Hematopoietic multipotent progenitor cell treated with erythropoietin and hydrocortisone succinate and interleukin-3 and kit ligand, for 6 days (in vitro differentiated cells): ENCODE measurements at places on chromosomes 1 and 21.

DNA sequence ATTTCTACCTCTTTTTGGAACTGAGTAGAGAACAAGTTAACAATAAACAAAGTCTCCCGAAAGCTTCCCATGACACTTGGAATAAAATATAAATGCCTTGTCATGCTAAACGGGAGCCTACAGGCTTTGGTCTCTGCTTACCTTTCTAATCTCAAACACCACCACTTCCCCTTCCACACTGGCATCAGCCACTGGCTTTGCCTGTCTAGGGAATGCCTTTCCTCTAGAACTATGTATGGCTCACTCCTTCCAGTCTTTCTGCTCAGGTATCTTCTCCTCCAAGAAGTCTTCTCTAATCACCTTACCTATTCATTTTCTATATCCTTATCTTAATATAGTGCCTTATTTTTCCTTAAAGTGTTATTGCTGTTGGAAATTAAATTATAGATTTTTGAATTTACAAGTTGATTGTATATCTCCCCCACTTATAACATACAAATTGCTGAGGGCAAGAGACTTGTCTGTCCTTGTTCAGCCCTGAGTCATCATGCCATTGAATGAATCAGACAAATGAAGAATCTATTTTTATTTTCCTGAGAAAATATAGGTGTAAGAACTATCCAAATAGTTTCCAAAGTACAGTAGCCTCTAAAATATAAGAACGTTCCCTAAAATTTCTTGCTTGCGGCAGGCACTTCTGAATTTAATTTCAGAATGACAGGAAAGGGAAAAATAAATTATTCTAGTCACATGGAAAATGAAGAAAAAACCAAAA is 119.2 kb downstream of the TM2D1 start:
- no peak for DNase-seq

- no peak for DNase-seq
Observed at GRCh38 chr1:208309771-208310170, 65.6 kb upstream of the PLXNA2 start.

DNA sequence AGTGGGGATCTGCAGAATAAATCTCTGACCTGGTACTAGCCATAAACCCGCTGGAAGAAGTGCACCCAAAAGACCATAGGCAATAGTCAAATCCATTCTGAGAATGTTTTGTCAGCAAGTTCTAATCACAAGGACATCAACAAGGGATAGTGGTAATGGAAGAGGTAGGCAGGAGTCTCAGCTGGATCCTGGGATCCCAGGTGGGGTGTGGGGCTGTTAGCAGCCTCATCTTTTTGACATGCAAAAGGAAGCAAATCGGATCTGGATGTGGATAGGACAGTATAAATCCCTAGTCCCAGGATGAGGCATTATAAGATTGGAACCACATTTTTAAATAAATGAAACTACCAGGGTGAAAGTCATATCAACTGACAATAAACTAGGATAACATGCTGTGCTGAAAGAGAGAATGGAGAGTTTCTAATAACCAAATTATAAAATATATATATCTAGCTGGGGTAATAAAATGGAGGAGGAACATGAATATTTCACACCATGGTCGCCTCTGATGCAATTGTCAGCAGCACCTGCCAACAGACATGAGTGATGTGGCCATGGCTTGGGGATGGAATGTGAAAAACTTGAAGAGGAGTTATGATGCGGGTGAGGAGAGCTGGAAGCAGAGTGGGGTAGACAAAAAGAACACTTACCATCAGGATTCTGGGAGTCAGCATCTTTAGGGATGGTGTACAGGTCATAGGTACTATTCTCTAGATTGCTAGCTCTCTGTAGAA is 23.7 kb upstream of the PEX19 start:
- DNase-seq = no peak

DNA sequence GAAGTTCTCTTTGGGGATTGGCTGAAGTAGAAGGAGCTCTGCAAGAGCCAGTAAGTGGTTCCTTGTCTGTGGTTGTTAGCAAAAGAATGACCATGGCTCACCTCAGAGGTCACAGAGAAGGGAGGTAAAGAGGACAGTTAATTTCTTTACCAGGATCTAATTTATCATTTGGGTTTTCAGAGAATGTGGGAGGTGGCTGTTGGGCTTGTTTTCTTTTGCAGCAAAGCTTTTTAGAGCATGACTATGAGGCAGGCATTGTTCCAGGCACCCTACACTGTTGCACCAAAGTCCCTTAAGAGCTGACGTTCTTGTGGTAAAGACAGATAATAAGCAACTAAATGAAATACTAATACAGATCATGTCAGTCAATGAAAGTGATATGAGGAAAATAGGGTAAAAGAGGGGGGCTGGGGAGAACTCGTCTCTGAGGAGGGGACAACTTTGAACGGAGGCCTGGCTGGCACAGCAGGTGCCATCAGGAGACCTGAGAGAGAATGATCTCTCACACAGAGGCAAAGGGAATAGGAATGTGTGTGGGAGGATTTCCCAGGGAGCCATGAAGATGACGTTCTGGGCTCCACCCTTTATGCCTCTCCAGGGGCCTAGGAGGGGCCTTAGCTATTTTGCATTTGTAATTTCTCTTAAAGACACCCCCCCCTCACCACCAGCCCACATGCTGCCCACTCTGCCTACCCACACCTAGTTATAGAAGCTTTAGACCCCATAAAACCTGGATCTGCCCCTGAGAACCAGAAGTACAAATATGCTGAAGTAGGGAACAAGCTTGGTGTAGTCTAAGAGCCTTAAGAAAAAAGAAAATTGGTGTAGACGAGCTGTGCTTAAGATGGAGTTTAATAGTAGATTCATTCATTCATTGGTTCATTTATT is 177.5 kb downstream of the ROR1 start:
- DNase-seq = no peak

DNA sequence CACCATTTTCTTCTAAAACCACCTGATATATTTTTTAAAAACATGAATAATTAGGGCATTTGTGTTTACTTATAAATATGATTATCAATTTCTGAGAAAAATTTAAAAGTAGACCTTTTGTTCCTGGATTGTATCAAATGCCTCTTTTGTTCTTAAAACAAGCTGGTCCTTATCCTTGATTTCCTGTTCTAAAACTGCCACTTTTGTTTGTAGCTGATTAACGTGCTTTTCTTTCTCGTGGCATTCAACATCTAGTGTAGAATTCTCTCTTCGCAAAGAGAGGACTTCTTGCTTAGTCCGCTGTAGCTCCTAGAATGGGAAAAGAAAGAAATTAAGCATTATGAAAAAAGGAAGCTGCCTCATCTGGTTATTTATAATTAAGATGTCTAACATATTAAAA is 25.0 kb downstream of the SASS6 start:
- DNase-seq = no peak

DNA sequence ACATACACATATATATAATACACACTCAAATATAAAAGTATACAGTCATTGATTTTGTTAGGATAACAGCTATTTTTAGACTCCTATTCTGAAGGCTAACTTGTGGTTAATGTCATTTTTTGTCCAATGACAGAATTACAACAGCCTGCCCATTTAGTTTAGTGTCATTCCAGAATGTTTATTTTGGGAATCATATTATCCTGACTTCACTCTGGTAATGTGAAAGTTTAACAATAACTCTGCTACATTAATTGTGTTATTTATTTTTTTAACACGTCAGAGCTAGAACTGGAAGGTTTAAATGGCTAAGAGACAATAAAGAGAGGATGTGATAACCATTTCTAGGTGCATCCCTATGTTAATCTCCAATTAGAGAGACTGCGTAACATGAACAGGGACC is 648.1 kb downstream of the USP25 start:
- no peak for DNase-seq

DNA sequence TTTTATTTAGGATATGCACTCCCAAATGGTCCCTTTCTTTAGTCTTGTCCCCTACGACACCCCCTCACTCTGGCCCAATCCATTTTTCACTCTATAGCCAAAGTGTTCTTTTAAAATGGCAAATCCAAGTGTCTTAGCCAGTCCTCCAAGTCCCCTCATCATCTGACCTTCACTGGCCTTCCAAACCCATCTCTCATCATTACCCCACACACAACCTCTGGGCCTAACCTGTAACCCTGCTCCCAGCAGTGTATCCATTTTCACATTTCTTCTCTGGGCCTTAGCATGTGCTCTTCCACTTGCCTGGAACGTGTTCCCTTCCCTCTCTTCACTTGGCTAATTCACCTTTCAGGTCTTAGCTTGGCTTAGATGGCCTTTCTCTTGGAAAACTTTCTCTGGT is 6.5 kb upstream of the ARL8A start:
- no peak for DNase-seq

GRCh38 chr1:235057385-235058306 is 71.0 kb downstream of the TOMM20 start:
- DNase-seq = no peak

- DNase-seq = no peak
Observed at GRCh38 chr1:111332190-111332589, 41.5 kb downstream of the CHIA start.

DNA sequence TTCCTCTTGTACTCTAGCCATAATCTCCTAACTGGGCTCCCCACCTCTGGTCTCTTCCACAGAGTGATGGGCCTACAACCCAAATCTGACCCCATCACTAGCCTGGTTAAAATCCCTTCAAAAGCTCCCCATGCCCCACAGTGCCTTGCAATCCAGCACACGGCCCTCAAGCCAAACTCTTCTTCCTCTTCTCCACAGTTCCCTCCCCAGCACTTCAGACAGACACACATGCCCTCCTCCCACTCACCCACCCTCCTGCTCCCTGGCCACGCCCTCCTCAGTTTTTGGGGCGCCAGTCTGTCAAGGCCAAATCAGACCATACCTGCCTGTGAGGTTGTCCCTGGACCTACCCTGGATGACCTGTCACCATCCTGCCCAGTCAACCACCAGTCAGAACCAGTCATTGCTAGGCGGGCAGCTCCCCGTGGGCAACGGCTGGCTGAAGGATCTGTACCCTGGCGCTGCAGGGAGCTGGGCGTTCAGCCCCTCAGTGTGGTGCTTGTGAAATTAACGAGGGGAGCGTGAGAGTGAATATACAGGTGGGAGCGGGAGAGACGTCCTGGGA is 753 bp downstream of the C1orf210 start:
- DNase-seq = no peak

GRCh38 chr1:27521861-27522431 is 32.0 kb upstream of the WASF2 start:
- no peak for DNase-seq

DNA sequence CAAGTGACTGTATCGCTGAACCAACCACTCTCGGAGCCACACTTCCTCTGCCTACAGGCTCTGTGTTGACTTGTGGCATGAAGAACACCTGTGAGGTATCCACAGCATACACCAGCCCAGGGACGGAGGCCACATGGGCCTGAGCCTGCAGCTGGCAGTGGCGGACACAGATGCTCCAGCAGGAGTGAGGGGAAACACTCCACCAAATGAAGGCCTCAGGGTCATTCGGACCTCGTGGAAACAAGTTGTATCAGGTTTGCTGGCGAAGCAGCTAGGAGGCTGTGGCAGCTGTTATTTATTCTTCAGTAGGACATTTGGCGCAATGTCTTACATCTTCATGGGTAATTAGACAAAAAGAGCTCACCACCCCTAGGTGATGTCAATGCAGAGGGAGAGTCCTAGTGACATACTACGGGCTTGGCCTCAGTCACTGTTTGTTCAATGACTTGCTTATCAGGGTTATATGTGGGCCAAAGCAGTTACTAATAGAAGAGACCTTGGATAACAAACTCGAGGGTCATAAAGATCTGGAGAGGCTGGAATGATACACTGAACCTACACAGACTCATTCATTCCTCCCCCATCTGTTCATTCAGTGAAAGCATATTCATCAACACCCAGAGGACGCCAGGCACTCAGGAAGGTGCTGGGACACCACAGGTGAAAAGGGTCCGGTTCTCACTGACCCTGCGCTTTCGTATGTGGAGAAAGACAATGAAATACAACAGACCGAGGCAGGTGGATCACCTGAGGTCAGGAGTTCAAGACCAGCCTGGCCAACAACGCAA is 11.6 kb upstream of the ETS2 start:
- DNase-seq = no peak

DNA sequence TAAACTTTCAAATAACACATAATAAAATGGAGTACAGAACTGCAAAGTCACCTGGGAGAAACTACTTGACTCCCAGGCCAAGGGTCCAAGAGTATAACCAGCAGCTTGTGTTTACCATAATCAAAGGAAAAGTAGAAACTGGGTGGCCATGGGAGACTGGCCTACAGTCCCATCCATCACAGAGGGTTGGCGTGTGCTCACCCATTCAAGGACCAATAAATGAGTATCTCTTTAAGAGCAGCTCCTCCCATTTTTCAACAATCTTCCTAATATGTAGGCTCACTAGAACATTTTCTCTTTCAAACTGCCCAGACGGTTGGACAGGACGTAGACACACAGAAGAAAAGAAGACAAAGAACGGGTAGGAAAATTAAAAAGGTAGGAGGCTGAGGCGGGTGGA is at the start of gene FMO3:
TSS of gene FMO3 (plus strand) at position 302 of the 400 bp plus-strand sequence. CDS start 1,754 bp downstream, outside the sequence.
- DNase-seq = no peak

- no peak for DNase-seq
Observed at GRCh38 chr1:78101514-78101913, 55.7 kb downstream of the GIPC2 start.

DNA sequence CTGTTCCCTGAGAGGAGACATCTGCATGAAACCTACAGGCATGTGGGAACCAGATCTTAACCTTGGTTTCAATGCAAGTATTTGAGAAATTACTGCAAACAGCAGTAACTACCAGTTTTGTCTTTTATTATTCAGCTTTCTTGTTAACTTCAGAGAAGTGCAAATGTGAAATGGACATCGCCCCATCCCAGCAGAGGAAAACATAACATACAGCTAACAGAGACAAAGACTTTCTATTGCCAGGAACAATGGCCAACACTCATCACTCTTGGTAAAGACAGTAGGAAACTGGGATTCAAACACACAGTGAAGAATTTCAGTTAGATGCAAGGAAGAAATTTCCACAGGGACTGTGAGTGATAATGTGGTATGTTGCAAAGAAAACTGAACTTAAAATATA is 115.1 kb downstream of the SLC30A10 start:
- no peak for DNase-seq

GRCh38 chr1:55836086-55836485 is 620.9 kb upstream of the USP24 start:
- no peak for DNase-seq

DNA sequence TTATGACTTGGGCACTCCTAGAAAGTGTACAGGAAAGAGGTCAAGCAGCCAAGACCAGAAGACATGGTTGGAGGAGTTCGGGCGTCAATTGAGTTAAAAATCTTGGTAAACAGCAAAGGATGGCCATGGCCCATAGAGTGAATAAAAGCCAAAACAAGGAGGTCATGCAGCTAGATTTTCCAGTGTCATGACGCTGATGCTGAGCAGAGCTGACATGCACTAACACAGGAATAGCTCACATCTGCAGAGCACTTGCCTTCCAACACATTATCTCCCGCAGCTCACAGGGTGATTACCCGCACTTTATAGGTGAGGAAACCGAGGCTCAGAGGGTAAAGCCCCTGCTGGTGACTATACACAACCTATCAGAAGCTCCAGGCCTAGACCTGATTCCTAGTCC is 49.7 kb downstream of the TRABD2B start:
- no peak for DNase-seq

GRCh38 chr1:222627232-222627631 is 9.3 kb downstream of the MIA3 start:
- DNase-seq = no peak

- no peak for DNase-seq
Observed at GRCh38 chr1:21330544-21330943, 40.3 kb upstream of the ECE1 start.
